Stimulated activated CD4-positive, alpha-beta T cell treated with anti-CD3 and anti-CD28 coated beads, Interleukin-1b, Interleukin-23, amount 100 ng/mL, for 1 hour (primary cell): ENCODE measurements at places on chromosomes 4 and X.

- no peak for DNase-seq
These were observed 240.8 kb upstream of the PPARGC1A start for GRCh38 chr4:24130637-24131036.

GRCh38 chr4:38088321-38088720, 128.1 kb downstream of the PTTG2 start:
- no peak for DNase-seq

- DNase-seq: no peak
These were observed 49.4 kb upstream of the PRDM5 start for GRCh38 chr4:120971884-120972283.

DNA sequence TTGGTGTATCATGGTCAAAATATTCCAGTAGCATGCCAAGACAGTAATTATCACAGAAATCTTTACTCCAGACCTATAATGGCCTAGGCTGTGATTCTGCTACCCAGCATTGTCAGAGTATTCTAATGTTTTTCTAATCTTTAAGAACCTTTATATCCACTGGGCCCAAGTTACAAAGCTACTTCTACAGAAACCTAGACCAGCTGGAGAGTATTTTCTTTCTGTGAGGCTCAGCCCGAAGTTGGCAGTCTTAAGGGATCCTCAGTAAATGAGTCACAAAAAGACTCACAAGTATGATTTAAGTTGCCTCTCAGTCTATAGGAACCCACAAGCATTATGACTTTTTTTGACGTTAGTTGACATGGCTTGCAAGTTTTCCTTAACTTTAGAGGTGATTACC, 638.5 kb upstream of the FAM241A start:
- no peak for DNase-seq

- DNase-seq: no peak
These were observed 8.3 kb upstream of the MAP7D3 start for GRCh38 chrX:136259543-136259942.

DNA sequence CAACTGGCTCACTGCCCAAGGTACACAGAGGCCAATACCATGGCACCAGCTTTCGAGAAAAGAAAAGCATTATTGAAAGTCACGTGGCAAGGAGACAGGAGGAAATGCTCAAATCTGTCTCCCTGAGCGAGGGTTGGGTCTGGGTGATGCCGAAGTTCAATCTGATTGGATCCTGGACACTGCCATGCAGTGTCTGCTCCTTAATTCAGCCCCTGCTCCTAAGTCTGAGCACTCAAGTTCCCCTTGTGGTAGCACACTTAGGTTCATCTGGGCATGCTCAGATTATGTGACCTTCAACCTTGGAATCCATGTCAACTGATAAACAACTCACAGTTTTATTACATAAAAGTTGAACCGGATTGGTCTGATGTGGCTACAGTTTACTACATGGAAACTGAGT, 512.6 kb upstream of the GALNT7 start:
- no peak for DNase-seq

DNA sequence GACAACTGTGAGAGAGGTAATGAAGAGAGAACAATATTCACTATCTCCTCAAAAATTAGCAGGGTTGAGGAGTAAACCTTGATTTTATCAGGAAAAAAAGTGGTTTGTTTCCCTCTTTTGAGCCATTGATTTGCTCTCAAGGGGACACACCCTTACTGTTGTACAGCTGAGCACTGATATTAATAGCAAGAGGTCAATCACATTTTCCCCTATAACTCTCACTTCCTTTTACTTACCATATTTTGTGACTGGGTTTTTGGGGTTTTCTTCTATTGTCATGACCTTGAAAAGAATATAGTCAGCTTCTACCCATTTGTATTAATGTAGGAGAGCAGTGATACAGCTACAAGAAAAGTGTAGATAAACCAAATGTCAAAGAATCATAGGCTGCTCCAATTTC, 70.2 kb upstream of the LONRF3 start:
- DNase-seq: no peak
